ENCODE measurements at places on chromosomes 3 and 15.

DNA sequence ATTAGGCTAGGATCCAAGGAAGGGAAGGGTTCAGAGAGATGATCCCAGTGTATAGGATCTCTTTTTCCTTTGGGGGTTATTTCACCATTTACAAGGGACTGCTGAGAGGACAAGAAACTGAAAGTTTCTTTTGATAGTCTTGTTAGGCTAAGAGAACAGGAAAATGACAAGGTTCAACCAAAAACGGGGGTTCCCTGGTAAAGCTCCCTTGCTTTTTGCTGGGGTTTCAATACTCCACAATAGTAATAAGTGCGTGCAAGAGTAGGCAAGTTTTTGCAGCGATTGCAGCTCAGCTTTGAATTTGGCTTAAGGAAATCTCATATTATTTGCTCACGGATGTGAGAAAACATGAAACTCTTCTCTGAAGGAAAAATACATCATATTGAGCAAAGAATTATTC is 18.8 kb upstream of the SUSD5 start:
- no peak for DNase-seq

GRCh38 chr3:195122261-195122660 is 148.7 kb downstream of the XXYLT1 start:
- no peak for DNase-seq

DNA sequence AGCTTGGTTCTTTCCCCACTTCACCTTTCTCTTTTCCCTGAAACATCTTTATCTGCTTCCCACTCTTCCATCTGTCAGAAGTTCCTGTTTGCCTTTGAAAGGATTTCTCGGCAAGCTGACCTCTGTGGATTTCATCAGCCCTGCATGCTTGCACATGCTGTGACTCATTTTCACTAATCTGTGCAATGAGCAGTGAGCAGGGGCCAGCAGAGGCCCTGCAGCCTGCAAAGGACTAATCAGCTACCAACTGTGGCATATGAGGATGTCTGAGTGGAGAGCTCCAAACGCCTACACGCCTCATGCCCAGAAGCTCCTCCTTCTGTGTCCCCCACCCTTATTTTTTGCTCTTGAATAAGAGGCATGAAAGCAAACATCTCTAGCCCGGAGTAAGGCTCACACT is 333.0 kb upstream of the SEMA6D start:
- DNase-seq = no peak

DNA sequence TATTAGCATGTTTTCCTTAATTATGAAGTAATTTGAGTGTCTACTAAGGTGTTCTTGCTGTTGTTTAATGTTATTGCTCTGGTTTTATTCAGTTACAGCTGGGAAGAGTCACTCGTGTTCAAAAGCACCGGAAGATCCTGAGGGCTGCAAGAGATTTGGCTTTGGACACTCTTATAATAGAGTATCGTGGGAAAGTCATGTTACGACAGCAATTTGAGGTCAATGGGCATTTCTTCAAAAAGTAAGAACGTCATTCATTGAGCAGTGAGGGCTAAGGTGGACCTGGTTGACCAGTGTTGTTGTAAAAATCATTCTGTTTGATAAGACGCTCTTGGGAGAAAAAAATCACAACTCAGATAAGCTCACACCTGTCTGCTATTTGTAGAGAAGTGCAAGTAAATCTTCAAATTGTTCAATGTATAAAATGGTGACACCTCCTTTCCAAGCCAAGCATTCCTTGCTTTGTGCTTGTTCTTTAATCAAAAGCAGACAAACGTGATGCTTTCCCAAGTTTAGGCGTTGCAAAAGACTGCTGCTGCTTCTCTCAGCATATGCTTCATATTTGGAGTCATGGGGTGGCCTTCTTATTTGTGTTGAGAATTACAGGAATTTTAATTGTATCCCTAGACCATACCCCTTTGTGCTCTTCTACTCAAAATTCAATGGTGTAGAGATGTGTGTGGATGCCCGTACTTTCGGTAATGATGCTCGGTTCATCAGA is 44.2 kb downstream of the SETD5 start:
- DNase-seq = no peak

GRCh38 chr3:10981961-10982360 is 10.6 kb upstream of the SLC6A1 start:
- no peak for DNase-seq

DNA sequence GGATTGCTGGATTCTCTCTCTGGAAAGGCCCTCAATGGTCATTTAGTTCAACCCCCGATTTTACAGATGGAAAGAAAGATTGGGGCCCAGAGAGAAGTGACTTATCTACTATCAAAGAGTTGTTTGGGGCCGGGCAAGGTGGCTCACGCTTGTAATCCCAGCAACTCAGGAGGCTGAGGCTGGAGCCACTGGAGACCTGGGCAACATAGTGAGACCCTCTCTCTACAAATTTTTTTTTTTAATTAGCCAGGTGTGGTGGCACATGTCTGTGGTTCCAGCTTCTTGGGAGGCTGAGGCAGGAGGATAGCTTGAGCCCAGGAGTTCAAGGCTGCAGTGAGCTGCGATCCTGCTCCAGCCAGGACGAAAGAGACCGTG is 5.2 kb upstream of the USP3 start:
- no peak for DNase-seq

- DNase-seq = no peak
Measured at GRCh38 chr3:50324351-50325112, 2.0 kb upstream of the HYAL2 start.

- DNase-seq = no peak
Measured at GRCh38 chr15:79901958-79902357, 5.1 kb upstream of the MTHFS start.

GRCh38 chr3:177710506-177710905 is 513.2 kb upstream of the TBL1XR1 start:
- no peak for DNase-seq

- DNase-seq = no peak
Measured at GRCh38 chr15:47988564-47988963, 132.2 kb upstream of the SLC24A5 start.

GRCh38 chr15:80169768-80170357 is 17.1 kb downstream of the FAH start:
- no peak for DNase-seq

GRCh38 chr3:42501321-42501680 is 1.1 kb upstream of the VIPR1 start:
- DNase-seq = no peak

DNA sequence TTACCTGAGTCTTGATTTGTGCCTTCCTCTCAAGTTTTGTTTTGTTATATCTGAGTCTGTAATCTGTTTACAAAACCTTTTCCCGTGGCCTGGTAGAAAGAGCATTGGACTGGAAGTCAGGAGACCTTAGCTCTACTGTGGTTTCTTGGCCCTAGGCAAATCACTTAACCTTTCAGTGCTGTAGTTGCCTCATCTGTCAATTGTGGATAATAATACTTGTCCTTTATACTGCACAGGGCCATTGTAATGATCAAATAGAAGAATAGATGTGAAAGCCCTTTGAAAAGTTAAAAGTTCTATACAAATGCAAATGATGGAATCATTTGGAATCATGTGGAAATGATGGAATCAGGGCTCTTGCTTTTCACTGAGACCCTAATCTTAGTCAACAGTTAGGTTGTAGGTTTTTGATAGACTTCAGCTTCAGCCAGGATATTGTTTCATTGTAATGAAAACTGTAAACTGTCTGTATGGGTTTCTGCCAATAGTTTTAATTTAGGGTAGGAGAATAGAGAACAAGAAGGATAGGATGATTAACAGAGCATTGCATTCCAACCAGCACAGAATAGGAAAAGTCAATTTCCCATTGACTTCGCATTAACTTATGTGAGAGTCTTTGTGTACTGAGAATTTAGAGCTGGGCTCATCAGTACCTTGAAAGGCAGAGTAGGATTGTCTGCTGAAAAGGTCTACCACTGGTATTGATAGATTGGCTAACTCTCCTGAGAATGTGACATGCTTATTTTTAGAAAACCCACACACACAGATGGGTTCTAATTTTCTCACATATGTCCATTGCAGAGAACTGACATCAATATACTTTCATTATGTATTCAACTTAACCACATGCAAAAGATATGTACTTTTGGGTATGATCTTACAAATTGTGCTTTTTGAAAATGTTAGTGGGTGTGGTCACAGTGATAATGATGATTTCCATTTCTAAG is 21.8 kb downstream of the MAP2K5 start:
- DNase-seq = no peak

GRCh38 chr15:67980171-67980570 is 73.9 kb upstream of the PIAS1 start:
- DNase-seq = no peak

GRCh38 chr15:42156243-42156922 is at the start of gene PLA2G4F:
PLA2G4F (minus strand) TSS chr15:42156636; CDS start chr15:42156549, 87 bp downstream.
- no peak for DNase-seq

DNA sequence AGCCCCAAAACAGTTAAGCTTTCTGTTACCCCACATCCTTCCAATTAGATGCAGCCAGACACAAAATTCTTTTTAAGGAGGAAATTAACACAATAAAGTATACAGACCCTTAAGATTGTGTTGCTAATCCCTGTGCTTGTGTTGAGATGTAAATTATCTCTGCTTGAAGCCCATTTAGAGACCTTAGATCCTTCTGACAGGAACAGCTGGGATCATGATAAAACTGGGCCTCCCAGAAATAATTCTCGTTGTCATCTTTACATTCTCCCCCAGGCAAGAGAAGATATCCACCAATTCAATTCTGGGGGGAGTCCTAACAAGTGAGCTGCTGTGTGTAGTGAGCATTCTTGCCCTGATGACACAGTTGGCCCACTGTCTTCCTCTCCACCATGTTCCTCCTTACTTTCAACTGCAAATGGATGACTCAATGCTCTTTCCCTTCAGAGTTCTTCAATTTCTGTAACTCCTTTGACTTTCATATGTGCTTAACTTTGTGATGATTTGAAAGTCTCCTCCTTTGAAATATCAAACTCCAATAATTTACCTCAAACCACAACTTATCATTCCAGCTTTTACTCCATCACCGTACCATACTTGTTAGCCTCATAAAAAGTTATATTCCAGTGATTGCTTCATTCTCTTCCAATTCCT is 186.6 kb downstream of the RAP2B start:
- DNase-seq = no peak

All from SHP77 treated with DMSO at 0.1 percent for 48 hours (cell line).